MM.1S (cell line): ENCODE measurements at places on chromosomes 2 and 18.

GRCh38 chr18:56508370-56509036 lies 129.9 kb downstream of the TXNL1 start:
- no peak for DNase-seq
- no peaks in the 10 kb centered on the region for H3K27me3 ChIP-seq
- H3K36me3 ChIP-seq = no peaks in the 10 kb centered on the region
- H3K4me1 ChIP-seq = peaks cover 9% of the 10 kb centered on the region; the same call in 1 of the 2 replicates
- H3K4me3 ChIP-seq = no peak overlapping the region

DNA sequence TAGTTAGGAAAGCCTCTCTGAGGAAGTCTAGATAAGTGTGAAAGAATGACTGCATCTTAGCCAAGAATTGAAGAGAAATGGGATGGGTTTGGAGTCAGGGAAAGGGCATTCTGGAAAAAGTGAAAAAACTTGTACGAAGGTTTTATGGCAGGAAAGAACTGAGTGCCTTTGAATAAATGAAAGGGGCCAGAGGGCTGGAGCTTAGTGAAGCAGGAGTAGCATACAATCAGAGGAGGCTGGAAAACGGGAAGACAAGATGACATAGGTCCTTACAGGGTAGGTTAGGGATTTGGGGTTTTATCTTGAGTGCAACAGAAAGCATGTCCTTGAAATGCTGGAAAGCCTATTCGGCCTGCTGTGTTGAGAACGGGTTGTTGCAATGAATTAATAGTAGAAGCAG lies 152.6 kb upstream of the RND3 start:
- H3K4me3 ChIP-seq = peak overlapping the region; percentile 35; the same call in 1 of the 2 replicates
- H3K4me1 ChIP-seq = no peaks in the 10 kb centered on the region
- DNase-seq = no peak
- H3K27me3 ChIP-seq = no peaks in the 10 kb centered on the region

DNA sequence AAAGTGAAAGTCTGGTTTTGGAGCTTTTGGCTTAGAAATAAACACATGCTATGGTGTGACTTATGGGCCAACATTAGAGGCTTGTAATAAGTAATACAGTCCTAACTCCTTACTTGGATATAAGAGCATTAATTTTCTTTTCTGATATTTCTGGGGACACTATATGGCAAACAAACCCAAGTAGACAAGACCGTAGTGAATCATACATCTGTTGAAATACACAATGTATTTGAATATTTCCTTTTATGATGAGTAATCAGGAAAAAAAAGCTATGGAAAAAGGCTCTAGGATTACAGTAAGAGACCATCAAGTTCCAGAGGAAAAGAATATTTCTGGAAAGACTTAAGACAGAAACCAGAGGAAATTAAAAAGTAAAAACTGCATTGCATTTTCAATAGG lies 146.0 kb upstream of the CYP26B1 start:
- no peak overlapping the region for H3K27ac ChIP-seq
- no peak overlapping the region for H3K4me3 ChIP-seq
- H3K36me3 ChIP-seq = no peaks in the 10 kb centered on the region
- H3K4me1 ChIP-seq = no peaks in the 10 kb centered on the region
- no peak for DNase-seq
- no peaks in the 10 kb centered on the region for H3K27me3 ChIP-seq

GRCh38 chr18:5543773-5544389 lies at the start of gene EPB41L3:
EPB41L3 (minus strand) TSS chr18:5543997; CDS start chr18:5489183, 54,814 bp downstream.
- no peaks in the 10 kb centered on the region for H3K4me1 ChIP-seq
- H3K27me3 ChIP-seq = no peaks in the 10 kb centered on the region
- H3K36me3 ChIP-seq = no peaks in the 10 kb centered on the region
- DNase-seq = no peak
- peak within 1 kb of the TSS; percentile 25; the same call in 1 of the 2 replicates for H3K4me3 ChIP-seq

DNA sequence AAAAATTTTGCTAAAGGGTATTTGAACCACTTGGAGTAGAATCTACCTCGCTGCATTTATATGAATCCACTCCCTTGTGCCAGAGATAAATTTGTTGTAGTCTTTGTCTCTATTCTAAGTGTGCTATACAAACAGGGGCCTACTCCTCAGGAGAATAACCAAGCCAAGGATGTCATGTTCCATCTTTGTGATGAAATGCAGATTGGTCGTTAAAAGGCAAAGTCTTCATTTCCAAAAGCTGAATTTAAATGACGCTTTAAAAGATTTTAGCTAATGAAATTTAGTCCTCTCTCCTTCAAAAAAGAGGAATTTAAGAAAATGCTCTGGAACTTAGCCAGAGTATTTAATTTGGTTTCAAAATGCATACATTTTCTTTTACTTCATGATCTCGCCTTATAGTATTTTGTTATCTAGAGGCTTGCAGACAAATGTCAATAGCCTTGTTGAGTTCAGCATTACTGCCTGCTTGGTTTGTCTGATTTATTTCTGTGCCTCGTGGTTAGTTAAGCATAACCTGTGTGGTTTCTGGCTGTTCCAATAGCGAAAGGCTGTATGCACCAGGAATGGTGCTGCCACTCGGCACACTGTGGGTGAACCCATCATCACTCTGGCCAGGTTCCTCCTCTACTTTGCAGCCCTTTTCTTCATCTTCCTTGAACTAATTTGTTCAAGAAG lies 417.6 kb downstream of the ZNF521 start:
- no peaks in the 10 kb centered on the region for H3K27me3 ChIP-seq
- no peak for DNase-seq
- no peaks in the 10 kb centered on the region for H3K4me1 ChIP-seq
